Aorta (tissue), 5 donors: ENCODE measurements at places on chromosomes 2 and 18.

- DNase-seq = no peak
Observed at GRCh38 chr2:47708801-47709499, 74.0 kb upstream of the MSH6 start.

DNA sequence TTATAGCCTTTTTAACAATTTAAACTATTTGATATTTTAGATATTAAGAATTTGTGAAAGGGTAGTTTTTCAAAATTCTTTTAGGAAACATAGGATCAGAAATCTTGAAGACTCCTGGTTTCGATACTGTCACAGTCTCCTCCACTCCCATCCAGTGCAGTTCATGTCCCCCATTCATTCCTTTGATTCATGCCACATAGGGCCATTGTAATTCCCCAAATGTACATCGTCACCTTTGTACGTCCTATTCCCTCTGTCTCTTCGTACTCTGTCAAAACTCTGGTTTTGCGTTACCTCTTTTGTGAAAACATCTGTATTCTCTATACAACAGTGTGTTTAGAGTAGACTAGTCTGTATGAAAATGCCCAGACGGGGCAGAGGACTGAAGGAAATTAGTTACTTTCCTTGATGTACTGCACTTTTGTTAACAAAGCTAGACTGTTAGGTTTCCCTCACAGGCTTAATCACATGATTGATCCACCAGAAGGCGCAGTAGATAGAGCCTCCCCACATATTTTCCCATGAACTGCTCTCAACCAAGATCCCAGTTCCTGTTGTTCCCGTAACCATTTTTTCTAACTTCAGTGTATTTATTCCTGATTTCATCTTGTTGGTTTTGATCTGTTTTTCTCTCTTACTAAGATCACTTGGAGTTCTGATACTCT, 2.5 kb downstream of the MRPL35 start:
- no peak for DNase-seq

DNA sequence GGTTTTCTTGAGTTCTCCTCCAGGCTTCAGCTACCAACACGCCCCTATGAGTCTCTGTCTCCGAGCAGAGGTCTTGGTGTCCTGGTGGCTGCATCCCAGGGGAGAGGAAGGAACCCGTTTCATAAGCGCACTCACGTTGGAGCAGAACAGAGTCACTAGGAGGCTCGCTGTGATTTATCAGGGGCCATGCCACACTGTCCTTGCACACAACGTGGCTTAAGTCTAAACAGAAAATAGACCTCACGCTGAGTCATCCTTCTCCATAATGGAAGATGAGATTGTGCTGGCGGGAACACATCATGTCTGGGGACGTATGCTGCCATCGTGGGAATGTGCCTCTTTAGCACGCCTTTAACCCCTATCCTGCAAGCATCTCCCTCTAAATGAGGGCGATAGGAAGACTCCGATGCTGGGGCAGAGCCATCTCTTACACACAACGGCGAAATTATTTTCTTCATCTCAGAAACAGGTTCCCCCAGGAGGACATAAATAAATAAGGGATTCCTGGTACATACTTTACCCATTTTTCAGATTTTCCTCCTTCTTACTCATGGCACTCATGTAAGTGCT, 211.4 kb downstream of the KLHL29 start:
- DNase-seq = no peak

DNA sequence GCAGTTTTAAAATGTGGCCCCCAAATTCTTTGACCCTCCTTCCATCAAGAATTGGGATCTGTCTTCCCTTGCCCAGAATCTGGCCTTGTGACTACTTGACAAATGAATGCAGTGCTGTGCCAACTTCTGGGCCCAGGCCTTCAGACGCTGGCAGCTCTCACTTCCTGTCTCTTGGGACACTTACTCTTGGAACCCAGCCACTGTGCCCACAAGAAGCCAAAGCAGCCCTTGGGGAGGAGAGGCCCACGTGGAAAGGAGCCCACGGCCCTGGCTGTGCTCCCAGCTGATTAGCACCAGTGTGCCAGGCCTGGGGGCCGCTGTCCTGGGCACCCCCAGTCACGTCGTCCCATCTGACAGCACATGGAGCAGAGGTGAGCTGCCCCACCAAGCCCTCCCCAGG, 56.6 kb downstream of the RPL37A start:
- peak; percentile 89 for DNase-seq

- no peak for DNase-seq
Observed at GRCh38 chr2:28747714-28748113, 3.9 kb upstream of the PPP1CB start.

- DNase-seq = no peak
Observed at GRCh38 chr18:56322406-56322805, 316.0 kb downstream of the TXNL1 start.
